ENCODE measurements at places on chromosomes 4 and X.

DNA sequence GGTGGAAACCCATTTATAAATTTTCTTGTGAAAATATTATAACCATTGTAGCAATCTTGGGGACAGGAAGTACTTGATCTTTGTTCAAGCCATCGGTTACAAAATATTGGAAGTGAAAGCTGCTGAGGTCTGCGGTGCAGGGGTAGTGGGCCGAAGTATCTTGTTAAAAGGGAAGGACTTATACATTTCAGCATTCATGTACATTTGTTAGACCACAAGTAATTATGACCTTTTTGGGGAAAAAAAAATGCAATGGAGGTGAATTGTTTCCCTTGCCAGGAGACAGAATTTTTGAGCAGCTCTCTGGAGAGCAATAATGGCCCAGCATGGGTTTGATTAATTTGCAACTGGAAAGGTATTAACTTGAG, 121.3 kb downstream of the EGF start:
- DNase-seq: peak; percentile 9

DNA sequence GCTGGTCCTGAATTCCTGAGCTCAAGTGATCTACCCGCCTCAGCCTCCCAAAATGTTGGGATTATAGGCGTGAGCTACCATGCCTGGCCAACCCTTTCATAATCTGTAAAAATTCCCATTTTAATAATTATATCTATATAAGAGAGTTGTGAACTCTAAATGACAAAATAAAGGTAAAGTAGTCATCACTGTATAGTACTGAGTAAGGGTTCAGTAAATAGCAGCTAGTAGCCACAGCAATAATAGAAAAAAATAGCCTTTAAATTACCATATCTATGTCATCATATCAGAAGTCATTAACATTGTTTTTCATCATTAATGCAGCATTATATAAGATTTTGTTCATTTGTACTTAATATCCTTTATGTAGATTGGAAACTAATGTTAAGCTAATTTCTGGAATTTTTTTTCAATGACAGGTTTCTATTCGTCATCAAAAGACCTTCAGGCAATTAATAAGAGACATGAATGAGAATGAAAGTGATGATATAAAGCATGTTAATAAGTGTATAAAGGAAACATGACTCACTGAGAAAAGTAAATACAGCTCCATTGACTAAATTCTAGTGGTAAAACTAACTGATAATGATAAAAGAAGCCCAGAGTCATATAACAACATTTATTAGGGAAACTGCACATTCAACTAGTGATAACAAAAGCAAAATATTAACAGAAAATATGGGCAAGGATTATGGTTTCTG, 85.9 kb upstream of the UGT8 start:
- DNase-seq: no peak

DNA sequence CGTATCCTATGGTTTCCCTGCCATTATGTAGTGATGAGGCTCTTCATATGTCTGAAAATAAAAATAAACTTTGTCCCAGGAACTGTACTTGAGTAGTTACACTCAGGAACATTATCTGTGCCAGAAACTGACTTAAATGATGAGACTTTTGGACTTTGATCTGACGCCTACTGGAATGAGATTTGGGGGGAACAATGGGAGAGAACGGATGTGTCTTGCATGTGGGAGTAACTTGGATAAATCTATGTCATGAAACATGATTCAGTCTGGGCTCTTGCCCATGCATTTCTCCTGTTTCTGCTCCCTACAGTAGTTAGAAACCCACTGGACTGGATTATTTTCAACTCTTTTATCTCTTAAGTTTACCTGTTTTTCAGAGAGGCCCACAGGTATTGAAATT, 2351.4 kb downstream of the PCDH7 start:
- no peak for DNase-seq

DNA sequence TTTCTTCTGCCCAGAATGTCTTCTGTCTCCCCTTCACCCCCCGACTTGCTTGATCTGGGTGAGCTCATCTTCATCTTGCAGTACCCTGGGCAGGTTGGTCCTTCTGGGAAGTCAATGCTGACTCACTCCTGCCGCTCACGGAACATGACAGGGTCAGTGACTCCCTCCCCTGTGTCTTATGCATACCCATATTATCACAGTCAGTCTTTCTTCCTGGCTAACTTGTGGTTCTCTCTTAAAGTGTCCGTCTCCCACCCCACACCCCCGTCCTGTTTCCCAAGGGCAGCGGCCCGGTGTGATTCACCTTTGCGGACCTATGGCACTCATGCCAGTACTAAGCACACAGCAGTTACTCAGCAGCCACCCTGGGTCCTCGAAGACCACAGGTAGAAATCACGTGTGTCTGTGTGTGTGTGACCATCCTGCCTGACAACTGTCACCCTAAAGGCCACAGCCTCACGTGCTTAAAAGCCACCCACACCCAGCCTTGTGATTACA, 17.7 kb downstream of the IQSEC2 start:
- no peak for DNase-seq

DNA sequence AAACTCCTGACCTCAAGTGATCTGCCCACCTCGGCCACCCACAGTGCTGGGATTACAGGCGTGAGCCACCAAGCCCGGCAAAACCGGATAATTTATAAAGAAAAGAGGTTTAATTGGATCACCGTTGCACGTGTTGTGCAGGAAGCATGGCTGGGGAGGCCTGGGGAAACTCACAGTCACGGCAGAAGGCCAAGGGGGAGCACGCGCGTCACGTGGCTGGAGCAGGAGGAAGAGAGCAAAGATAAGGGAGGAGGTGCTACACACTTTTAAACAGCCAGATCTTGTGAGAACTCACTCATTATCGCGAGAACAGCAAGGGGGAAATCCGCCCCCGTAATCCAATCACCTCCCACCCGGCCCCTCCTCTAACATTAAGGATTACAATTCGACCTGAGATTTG, 177.9 kb upstream of the TENM3 start:
- no peak for DNase-seq

- DNase-seq: no peak
Measured at GRCh38 chrX:69142788-69143469, 22.3 kb downstream of the PJA1 start.

DNA sequence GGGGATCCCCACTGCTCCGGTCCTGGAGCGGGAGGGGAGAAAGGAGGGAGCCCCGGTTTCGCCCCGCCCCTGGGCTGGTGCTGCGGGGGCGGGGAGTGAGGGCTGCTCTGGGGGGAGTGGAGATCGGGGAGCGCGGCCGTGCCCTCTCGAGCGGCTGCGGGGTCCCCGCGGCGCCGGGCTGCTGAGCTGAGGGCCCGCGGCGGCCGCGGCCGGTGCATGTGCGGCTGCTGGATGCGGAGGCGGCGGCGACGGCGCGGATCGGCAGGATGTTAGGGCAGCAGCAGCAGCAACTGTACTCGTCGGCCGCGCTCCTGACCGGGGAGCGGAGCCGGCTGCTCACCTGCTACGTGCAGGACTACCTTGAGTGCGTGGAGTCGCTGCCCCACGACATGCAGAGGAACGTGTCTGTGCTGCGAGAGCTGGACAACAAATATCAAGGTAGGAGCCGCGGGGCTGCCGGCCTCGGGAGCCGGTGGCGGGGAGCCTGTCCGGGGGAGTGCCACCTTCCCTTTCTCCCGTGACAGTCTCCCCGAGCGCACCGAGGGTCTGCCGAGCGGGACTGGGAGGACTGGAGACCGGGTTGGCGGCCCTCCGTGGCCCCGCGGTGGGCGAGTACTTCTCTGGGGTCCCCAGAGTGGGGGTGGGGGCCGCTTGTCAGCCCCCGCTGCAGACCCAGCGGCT, at the start of gene ING2:
Gene ING2, plus strand, starts transcription at position 129 of the 681 bp plus-strand sequence. Its CDS starts 138 bp downstream, at position 267.
- peak; percentile 59 for DNase-seq

- DNase-seq: no peak
Measured at GRCh38 chrX:155632431-155633100, 19.8 kb upstream of the TMLHE start.

DNA sequence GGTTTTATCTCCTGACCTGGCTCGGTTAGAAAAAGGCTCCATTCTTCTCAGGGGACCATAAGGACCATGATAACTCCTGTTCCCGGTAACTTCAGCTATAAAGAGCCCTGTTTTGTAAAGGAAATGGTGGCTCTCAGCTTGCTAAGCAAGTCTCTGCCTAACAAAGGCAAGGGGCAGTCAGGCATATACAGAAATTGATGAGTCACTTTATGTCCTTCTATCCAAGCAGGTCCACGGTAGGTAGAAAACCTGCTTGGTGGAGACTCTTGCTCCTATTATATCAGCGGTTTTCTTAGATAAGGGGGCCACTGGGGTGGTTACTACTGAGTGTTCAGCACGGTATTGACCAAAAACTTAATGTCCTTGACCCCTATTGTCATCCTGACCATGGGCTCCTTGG, 203.0 kb upstream of the KLF8 start:
- no peak for DNase-seq
